Endodermal cell (in vitro differentiated cells): ENCODE measurements at places on chromosomes 12 and 14. TPM values are rescaled to one million over a fixed set of nuclear protein-coding genes. Genes with fewer than 3 reads are reported as not detected.

- H3K4me1 ChIP-seq, result peaks cover 4% of the 10 kb centered on the region
- no peak for DNase-seq
- H3K36me3 ChIP-seq, result no peaks in the 10 kb centered on the region
- H3K4me3 ChIP-seq, result no peak overlapping the region
These were observed 10.1 kb upstream of the TC2N start for GRCh38 chr14:91877376-91877915.

DNA sequence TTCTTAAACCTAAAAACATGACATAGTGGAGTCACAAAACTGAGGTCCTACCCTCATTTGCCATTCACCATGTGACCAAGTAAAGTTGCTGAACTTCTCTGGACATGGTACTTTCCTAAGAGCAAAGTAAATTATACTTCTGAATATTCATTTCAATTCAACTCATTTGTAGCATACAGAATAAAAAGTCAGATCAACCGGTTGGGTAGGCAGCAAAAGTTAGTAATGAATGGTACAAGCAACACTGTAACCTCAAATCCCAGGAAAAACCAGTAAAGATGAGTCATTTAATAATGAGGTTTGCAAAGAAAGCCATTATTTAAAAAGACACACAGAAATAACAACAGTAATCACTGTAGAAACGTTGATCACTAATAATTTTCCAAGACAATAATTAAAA is 8.7 kb downstream of the POLE2 start:
- H3K27me3 ChIP-seq, result no peaks in the 10 kb centered on the region
- H3K4me3 ChIP-seq, result no peak overlapping the region
- H3K36me3 ChIP-seq, result peaks cover 48% of the 10 kb centered on the region
- no peak overlapping the region for H3K27ac ChIP-seq
- DNase-seq, result no peak

Gene RFX4
- 0.29 and 0.86 TPM in 2 replicates for total RNA-seq

DNA sequence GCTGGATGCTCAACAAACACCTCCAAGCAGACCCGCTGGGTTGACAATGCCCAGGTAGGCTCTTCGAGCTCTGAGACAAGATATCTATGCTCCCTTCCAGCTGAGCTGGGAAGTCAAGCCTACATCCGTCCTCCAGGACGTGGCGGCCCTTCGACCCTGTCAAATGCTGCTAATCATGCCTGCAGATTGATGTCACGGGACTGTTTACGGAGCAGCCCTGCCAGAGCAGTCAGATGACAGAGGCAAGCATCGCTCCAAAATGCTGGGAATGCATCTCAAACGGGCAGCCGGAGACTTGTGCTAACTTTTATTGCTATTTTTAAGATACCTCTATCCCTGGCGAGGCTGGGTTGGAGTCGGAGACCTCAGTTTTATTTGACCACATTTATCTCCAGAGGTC is 139.2 kb downstream of the NTF3 start:
- no peak overlapping the region for H3K27ac ChIP-seq
- no peaks in the 10 kb centered on the region for H3K36me3 ChIP-seq
- no peaks in the 10 kb centered on the region for H3K27me3 ChIP-seq
- no peaks in the 10 kb centered on the region for H3K4me1 ChIP-seq
- no peak overlapping the region for H3K4me3 ChIP-seq

- DNase-seq, result no peak
- no peak overlapping the region for H3K27ac ChIP-seq
- no peak overlapping the region for H3K4me3 ChIP-seq
- H3K36me3 ChIP-seq, result peaks cover 35% of the 10 kb centered on the region
These were observed 28.2 kb downstream of the HIGD1C start for GRCh38 chr12:50980545-50980944.

GRCh38 chr14:40058901-40059897 is 627.0 kb upstream of the FBXO33 start:
- H3K36me3 ChIP-seq, result no peaks in the 10 kb centered on the region
- no peak overlapping the region for H3K4me3 ChIP-seq
- H3K27ac ChIP-seq, result no peak overlapping the region
- no peak for DNase-seq
- no peaks in the 10 kb centered on the region for H3K27me3 ChIP-seq

DNA sequence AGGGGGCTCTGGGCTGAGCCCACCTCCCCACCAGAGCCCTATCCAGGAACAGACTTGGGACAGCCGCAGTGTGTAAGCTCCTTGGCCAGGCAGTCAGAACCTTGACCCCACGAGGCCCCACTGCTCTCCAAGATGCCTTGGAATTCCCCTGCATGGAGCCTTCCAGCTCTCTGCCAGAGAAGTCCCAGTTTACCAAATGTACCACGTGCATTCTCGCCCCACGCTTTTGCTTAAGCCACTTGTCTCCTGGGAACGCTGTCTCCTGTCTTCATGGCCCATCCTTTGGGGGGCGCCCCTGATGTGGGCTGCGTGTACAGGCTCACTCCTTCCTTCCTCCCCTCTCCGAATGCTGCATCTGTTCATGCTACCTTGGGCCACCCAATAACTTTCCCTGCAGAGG is 7.9 kb downstream of the FAIM2 start:
- no peak overlapping the region for H3K27ac ChIP-seq
- no peak overlapping the region for H3K4me3 ChIP-seq
- DNase-seq, result peak; percentile 76
- no peaks in the 10 kb centered on the region for H3K36me3 ChIP-seq
- H3K4me1 ChIP-seq, result peaks cover 7% of the 10 kb centered on the region

Gene DRAM1
- 0.59 to 1.1 TPM (median 0.91 TPM) in 3 replicates for total RNA-seq

Gene GNB3
- total RNA-seq, result 14.3 and 17.1 TPM in 2 replicates

GRCh38 chr14:90556012-90556477 is 159.2 kb downstream of the CALM1 start:
- H3K36me3 ChIP-seq, result no peaks in the 10 kb centered on the region
- peak overlapping the region; percentile 44 for H3K27ac ChIP-seq
- H3K4me1 ChIP-seq, result peaks cover 8% of the 10 kb centered on the region
- no peak overlapping the region for H3K4me3 ChIP-seq
- DNase-seq, result peak; percentile 85
- H3K27me3 ChIP-seq, result no peaks in the 10 kb centered on the region

Gene ANO2
- total RNA-seq, result 18.9 and 28.5 TPM in 2 replicates

Gene ZFHX2
- total RNA-seq, result 9.2 to 15.4 TPM (median 15.1 TPM) in 3 replicates

Gene NGB
- not detected in 3 replicates for total RNA-seq
